ENCODE measurements at places on chromosomes 4 and X.

DNA sequence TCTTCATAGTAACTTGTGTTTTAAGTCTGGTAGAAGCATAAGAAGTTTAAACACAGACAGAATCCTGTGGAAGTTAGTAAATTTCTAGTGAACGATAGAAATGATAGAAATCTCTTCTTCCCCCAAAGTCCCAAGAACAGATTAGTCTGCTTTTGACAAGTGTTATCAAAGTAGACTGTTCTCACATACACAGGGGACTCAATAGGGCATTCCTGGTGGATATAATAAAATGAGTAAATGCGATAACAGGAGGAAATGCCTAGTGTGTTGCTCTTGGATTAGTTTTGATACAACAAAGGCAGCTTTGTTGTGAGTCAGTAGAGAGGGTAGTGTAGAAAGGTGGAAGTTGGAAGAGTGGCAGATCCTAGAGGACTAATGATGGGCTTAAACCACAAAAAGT is 43.5 kb downstream of the CLCN3 start:
- no peak for DNase-seq

- DNase-seq = no peak
These were observed 52.6 kb upstream of the MTM1 start for GRCh38 chrX:150515801-150516200.

GRCh38 chrX:119686087-119686691 is 6.8 kb downstream of the SEPTIN6 start:
- no peak for DNase-seq

DNA sequence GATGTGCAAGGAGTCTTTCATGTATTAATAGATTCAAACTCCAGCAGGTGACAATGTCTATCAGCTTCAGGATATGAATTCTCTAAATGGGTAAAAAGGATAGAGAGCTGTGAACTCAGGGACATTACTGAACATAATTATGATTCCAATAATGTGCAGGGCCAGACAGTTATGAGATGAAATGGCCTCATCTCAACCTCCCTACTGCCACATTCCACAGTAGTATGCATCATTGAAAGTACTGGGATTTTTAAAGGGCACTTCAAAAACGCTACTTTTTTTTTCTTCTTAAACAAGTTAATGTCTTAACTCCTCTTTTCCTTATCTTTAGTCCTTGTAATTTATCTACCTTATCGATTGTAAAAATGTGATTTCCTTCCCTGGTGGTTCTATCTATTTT is 202.0 kb downstream of the APBB2 start:
- DNase-seq = no peak

DNA sequence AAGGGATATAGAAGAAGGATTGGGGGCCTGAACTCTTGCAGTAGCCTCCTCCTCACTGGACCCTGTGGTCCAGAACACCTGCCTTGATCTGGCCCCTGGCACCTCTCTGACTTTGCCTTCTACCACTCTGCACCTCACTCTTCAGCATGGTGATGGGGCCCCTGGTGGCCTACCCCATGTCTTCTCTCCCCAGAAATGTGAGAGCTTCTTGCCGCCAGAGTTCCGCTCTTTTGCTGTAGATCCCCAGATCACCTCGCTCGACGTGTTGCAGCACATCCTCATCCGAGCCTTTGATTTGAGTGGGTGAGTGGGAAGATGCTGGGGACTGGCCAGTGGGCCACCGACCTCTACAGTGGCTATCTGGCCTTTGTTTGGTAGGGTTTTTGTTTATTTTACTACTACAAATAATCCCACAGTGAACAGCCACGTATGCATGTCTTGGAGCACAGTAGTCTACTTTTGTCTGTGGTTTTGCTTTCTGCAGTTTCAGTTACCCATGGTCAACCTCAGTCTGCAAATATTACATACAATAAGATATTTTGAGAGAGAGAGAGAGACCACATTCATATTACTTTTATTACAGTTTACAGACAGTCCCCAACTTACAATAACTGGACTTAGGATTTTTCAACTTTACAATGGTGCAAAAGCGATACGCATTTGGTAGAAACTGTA is 1.8 kb downstream of the TBC1D25 start:
- no peak for DNase-seq

GRCh38 chr4:7414736-7415510 is 19.8 kb downstream of the PSAPL1 start:
- no peak for DNase-seq

Measured in NCI-H146 (cell line).